ENCODE measurements at places on chromosomes 6 and 20.

- DNase-seq = peak; percentile 2
Measured at GRCh38 chr20:9103955-9104354, 35.1 kb downstream of the PLCB4 start.

- DNase-seq = no peak
Measured at GRCh38 chr6:111606620-111607115, 990 bp upstream of the TRAF3IP2 start.

GRCh38 chr6:28215425-28215824 lies 9.7 kb upstream of the ZSCAN9 start:
- no peak for DNase-seq

GRCh38 chr20:986733-987355 lies 15.3 kb downstream of the RSPO4 start:
- no peak for DNase-seq

- no peak for DNase-seq
Measured at GRCh38 chr20:61355585-61355984, 103.5 kb downstream of the CDH4 start.

GRCh38 chr20:10466855-10467254 lies 31.8 kb downstream of the SLX4IP start:
- no peak for DNase-seq

DNA sequence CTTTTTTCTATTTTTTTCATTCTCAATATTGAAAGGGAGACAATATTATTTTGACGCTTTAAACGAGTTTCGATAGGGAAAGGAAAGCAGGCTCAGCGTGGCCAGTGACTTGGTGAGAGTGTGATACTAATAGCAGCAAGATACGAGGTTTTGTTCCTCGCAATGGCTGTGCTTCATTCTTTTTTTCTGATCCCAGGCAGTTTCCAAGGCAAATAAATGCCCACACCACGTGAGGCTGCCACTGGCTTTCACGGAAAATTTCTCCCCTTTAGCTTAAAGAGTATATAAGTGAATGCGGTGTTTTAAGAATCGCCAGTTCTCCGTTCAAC lies 196.4 kb upstream of the ZNF184 start:
- DNase-seq = peak; percentile 7

DNA sequence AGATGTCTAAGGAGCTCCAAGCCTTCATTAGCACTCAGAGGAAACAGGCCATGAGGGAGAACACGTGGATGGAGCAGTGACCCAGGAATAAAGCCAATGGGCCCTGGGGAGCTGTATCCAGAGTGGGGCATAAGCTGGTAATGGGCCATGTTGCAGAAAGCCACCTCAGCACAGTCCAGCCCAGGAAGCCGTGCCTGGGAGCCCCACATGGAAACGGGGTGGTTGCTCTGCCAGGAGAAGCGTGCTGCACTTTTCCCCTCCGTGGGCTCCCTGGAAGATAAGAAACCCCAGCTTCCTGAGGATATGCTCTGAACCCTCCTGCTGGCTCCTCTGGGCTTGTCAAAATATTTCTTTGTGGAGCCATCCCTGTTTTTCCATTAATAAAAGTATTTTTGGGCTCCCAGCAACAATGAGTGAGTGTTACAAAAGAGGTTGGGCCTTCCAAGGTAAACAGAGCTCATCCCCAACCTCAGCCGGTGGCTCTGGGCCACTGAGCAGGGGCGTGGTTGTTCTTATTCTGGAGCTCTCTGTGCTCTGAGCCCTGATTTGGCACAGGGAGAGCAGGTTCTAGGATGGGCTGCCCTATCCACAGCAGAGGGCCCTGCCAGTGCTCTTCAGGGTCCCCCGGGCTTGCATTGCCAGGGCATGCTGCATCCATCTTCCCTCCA lies 31.2 kb upstream of the NFATC2 start:
- DNase-seq = no peak

DNA sequence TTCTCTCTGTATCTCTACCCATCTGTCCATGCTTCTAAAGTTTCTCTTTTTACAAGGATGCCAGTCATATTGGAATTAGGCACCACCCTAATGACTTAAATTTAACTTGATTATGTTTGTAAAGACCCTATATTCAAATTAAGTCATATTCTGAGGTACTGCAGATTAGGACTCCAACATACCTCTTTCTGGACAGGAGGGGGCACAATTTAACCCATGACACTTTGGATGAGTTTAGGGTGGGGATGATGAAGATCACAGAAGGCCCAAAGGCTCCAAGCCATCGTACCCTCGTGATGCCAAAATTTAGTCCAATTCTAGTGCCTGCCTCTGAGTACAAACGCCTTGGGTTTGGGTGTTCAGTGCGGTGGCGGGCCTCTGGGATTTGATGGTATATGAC lies 15.0 kb upstream of the NKX2-2 start:
- no peak for DNase-seq

DNA sequence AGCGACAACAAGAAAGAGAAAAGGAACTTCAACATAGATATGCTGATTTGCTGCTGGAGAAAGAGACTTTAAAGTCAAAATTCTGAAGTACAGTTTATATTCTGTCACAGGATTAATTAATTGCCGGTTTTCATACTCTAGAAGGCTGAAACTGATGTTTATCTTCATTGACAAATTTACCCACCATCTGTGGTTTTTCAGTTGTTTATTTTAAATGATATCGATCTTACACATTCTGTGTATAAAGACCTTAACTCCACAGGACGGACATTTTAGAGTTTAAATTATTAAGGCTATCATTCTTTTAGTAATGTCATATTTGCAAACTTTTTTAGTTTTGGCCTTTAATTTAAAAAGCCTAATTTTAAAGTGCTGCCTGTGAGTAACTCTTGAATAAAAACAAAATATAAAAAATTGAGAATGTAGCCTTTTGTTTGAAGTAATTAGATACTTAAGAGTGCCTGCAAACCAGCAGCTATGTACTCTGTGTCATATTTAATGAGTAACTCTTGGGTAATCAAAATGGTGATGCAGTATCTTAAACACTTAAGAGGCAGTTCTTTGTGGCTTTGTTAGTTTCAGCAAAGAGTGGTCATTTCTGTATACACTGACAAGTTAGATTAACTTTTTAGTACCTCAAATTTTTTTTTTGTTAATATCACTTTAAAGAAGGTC lies 59.3 kb downstream of the CDC5L start:
- peak; percentile 92 for DNase-seq

DNA sequence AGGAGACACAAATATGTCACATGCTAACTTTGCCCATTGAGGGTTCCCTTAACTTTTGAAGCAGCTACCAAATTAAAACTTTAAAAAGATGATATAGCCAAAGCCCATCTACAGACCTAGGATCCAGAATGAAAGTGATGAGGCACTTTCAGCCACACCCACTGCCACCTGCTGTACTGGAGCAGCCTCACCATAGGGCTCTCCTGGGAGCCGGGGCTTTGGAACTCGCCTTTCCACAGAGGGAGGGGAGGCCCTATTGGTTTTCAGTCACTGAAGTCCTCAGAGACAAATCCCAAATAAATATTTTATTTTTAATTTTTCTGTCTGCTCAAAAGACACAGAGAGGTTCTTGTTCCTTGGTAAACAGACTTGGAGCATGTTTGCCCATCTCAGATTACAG lies 238.1 kb upstream of the TAB2 start:
- DNase-seq = no peak

GRCh38 chr20:49610691-49611538 lies 43.0 kb upstream of the PTGIS start:
- peak; percentile 31 for DNase-seq

DNA sequence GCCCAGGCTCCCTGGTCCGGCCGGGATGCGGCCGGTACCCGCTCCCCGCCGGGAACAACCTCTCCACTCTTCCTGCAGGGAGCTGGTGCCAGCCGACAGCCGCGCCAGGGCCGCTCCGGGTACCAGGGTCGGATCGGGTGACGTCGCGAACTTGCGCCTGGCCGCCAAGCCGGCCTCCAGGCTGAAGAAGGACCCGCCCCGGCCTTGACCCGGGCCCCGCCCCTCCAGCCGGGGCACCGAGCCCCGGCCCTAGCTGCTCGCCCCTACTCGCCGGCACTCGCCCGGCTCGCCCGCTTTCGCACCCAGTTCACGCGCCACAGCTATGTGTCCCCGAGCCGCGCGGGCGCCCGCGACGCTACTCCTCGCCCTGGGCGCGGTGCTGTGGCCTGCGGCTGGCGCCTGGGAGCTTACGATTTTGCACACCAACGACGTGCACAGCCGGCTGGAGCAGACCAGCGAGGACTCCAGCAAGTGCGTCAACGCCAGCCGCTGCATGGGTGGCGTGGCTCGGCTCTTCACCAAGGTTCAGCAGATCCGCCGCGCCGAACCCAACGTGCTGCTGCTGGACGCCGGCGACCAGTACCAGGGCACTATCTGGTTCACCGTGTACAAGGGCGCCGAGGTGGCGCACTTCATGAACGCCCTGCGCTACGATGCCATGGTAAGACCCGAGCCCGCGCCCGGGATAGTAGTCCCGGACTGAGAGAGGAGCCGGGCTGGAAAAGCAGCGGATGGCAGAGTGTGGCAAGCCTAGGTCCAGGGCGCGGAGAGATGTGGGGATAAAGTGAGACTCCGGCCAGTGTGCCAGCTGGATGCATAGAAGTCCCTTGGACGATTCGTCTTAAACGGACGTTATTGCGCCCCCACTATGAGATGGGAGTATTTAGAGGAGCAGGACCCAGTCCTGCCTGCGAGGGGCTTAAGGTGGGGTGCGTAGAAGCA lies at the start of gene NT5E:
Gene NT5E, plus strand, starts transcription at position 266 of the 942 bp plus-strand sequence. Its CDS starts 57 bp downstream, at position 323.
- DNase-seq = peak; percentile 55

GRCh38 chr6:56040889-56041301 lies 165.5 kb upstream of the BMP5 start:
- DNase-seq = peak; percentile 61

- DNase-seq = no peak
Measured at GRCh38 chr6:148736774-148737412, 9.9 kb upstream of the UST start.

DNA sequence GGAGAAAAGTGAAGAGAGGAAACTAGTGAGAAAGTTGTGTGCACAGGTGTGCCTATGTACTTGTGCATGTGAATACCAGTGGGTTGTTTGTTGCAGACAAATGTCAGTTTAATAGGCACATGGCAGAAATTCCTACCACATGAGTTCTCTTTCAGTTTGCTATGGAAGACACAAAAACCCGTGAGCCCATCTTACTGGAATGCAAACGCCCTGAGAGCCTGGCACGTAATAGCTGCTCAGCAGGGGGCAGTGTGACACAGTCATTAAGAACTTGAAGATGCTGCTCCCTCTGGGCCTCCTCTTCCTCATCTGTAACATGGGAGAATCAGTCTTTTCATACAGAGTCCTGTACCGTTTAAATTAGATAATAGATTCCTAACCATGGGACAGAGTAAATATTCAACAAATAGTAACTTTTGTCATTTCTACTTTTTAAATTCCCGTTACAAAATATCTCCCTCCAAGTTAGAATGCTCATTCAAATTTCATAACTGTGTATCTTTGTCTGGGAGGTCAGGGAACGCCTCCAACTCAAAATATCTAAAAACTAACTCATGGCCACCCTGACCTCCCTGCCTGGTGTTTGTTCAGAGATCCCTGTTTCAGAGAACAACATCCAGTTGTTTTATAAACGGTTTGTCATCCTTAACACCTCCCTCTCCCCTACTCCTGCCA lies 802.9 kb downstream of the MAFB start:
- DNase-seq = peak; percentile 19

GRCh38 chr6:166955865-166956443 lies 396 bp downstream of the RNASET2 start:
- no peak for DNase-seq

GRCh38 chr20:36339646-36340592 lies 33.8 kb downstream of the DLGAP4 start:
- DNase-seq = no peak

- DNase-seq = peak; percentile 30
Measured at GRCh38 chr6:125124049-125124669, 29.4 kb upstream of the TPD52L1 start.

DNA sequence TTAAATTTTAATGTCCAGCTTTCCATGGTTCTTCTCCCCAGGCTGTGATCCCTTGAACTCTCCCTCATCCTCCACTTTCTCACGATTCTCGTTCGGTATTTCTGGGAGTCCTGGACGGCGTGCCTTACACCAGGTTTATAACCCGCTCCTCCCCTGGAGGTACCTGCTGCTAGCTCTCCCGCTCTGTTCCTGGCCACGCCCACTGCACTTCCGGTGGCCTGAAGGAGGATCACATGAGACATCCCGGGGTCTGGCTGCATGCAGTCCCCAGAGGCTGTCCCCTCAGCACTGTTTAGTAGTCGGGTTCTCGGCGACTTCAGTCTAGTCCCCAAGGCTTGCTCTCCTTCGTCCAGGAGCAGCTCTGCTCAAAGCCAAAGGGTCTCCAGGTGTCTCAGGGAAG lies 28.4 kb upstream of the GCLC start:
- DNase-seq = no peak

GRCh38 chr6:11218538-11219399 lies 13.7 kb downstream of the NEDD9 start:
- no peak for DNase-seq

DNA sequence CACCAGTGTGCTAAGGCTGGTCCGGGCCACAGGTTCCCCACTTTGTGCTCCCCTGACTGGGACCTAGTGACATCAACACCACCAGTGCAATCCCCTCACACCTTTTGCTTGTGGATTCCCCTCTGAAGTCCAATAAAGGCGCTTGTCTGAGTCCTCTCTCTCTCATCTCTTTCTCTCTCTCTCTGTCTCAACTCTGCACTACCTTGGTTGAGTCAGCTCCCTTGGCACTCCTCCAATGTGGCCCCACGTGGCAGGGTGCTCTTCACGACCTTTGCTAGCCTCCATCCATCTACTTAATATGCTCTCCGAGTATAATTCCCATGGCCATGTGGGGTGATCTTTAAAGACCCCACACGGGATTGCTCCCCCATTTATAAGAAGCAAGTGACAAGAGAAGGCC lies 385.0 kb downstream of the CD83 start:
- peak; percentile 50 for DNase-seq

- DNase-seq = no peak
Measured at GRCh38 chr6:167789358-167789757, 37.4 kb upstream of the AFDN start.

GRCh38 chr20:52922436-52922835 lies 49.7 kb upstream of the TSHZ2 start:
- DNase-seq = no peak

- DNase-seq = no peak
Measured at GRCh38 chr20:7497985-7498384, 442.3 kb downstream of the HAO1 start.

GRCh38 chr6:6891949-6892461 lies 215.8 kb upstream of the RREB1 start:
- peak; percentile 72 for DNase-seq

- DNase-seq = no peak
Measured at GRCh38 chr6:157282284-157282683, 41.0 kb downstream of the TMEM242 start.

GRCh38 chr6:77124604-77125003 lies 338.7 kb downstream of the HTR1B start:
- peak; percentile 65 for DNase-seq

GRCh38 chr6:71190809-71191208 lies 97.8 kb upstream of the OGFRL1 start:
- DNase-seq = peak; percentile 41

- no peak for DNase-seq
Measured at GRCh38 chr6:25487012-25487411, 165.0 kb upstream of the SCGN start.

- DNase-seq = no peak
Measured at GRCh38 chr6:38955861-38956260, 92.7 kb upstream of the GLP1R start.
